ENCODE measurements at places on chromosomes 2 and 18.

DNA sequence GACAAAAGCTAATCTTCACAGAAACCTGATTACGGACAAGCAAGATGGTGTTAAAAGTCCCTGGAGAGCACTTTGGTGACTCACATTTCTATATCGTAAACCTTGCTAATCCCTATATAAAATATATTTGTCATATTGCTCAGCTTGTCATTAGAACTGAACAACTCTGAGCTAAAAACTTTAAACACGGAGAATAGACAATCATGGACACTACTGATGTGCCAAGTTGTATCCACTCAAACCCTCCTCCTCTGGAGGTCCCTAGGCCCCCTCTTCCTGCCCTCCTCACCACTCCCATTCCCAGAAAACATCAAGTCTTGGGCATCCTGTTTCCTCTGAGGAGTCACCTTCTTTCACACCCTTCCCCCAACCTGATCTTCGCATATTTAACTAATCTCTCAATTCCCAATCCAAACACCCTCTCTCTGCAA lies 138.7 kb upstream of the PID1 start:
- no peaks in the 10 kb centered on the region for H3K36me3 ChIP-seq
- no peak overlapping the region for H3K27ac ChIP-seq
- no peaks in the 10 kb centered on the region for H3K4me1 ChIP-seq
- no peak for DNase-seq

DNA sequence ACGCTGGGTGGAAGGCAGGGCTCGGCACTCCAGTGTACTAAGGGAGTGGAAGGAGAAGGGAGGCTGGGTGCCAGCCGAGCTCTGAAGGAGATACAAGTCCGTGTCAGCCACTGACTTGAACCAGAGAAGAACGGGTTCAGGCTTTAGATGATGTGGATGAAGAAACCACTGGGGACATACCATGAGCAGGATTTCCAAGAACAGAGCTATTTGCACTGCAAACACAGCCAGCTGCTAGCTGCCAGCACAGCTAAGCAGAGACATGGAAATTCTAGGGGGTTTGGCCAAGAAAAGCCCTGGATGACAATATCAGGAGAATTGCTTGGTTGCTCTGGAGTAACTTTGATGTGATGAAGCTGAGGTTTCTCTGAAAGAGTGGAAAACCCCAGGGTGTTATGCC lies 5.2 kb downstream of the CD207 start:
- H3K27ac ChIP-seq, result no peak overlapping the region
- peaks cover 8% of the 10 kb centered on the region for H3K27me3 ChIP-seq
- no peak for DNase-seq
- no peak overlapping the region for H3K4me3 ChIP-seq

DNA sequence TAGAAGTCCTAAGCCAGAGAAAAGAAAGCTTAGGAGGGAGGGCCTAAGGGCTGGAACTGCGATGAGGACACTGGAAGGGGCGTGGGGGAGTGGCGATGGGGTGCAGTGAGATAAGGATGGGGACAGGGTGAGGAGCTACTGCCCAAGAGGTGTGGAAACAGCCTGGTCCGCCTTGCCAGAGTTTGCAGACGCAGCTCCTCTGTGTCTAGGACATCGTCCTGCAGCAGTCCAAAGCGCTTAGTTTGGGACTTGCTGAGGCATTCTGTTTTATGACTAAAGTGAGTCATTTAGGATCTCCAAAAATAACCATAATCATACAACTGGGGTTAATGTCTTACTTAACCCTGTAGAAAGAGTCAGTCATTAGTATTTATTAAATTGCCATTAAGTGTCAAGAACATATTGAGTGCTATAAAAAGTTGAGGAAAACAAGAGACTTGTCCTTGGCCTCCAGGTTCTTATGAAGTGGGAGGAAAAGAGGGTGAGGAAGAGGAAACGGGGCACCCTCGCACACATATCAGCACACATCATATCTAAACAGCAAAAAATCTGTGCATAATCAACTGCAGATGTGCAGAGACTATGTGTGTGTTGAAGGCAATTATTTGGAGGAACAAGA lies 74.8 kb downstream of the CDK15 start:
- H3K27me3 ChIP-seq, result peaks cover 43% of the 10 kb centered on the region
- H3K4me3 ChIP-seq, result no peak overlapping the region
- DNase-seq, result no peak
- H3K36me3 ChIP-seq, result no peaks in the 10 kb centered on the region
- H3K4me1 ChIP-seq, result peaks cover 13% of the 10 kb centered on the region

- no peaks in the 10 kb centered on the region for H3K4me1 ChIP-seq
- H3K4me3 ChIP-seq, result no peak overlapping the region
- H3K36me3 ChIP-seq, result no peaks in the 10 kb centered on the region
Observed at GRCh38 chr2:4539121-4539520, 835.7 kb downstream of the DCDC2C start.

DNA sequence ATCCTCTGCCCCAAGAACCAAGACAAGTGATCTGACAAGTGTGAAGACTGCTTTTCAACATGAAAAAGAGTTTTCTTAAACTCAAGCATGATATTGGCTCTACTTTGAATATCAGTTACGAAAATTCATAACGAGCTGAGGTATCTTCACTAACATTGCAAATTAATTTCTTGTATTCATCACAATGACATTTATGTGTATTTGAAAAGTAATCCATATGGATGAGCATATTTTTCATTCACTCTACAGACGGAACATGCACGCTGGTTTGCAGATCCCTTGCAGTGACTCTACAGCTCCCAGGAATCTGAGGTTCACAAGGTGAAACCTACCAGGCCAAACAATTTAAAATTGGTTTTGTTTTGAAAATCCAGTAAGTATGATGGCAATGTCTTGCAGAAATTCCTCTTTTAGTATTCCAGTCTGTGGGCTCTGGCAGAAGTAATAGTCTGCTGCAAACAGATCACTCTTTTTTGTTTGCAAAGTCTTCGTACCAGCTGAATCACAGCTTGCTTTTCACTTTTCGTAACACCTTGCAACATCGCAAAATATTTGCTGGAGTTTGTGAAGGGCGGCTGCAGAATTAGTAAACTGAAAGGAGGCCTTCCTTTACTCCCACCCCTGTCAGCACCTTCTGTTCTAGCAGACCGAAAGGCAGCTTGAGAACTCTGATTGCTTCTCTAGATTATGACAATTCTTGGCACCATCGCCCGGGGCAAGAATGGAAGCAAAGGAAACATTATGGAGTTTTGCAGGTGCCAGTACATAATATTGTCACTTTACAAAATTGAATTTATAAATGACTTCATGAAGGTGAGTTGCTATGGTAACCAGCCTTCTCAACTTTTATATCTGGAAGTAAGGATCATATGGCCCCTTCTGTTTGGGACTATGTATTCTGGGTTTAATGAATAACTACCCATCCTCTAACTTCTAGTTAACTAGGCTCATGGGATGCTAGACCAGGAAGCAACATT lies 168.7 kb downstream of the TMEM247 start:
- peaks cover 8% of the 10 kb centered on the region for H3K4me1 ChIP-seq
- H3K36me3 ChIP-seq, result no peaks in the 10 kb centered on the region
- H3K4me3 ChIP-seq, result no peak overlapping the region
- H3K27me3 ChIP-seq, result no peaks in the 10 kb centered on the region
- no peak for DNase-seq

DNA sequence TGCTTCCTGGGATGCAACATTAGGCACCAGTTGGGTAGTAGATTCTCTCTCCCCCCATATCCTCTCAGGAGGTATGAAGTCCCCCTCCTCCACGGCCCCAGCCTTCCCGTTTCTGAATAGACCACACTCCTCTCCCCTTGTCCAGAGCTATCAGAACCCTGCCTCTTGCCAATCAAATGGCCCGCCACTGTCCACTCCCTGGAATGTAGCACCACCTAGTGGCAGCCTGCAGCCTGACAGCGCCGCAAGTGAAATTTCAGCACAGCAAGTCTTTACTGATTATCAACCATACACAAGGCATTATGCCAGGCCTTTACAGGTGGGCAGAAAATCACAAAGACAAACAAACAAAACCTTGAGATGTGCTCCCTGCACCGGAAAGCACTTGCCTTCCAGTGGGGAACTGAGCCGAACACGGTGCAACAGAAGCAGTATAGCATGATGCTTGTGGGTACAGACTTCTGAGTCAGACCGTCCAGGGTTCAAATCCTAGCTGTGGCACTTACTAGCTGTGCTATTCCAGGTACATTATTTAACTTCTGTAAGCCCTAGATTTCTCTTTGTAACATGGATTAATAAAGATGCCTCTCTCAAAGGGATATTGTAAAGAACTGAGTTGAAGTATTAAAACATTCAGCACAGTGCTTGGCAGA lies 174.0 kb downstream of the SMAD2 start:
- peak; percentile 65 for DNase-seq
- peaks cover 2% of the 10 kb centered on the region for H3K36me3 ChIP-seq
- no peak overlapping the region for H3K4me3 ChIP-seq
- H3K4me1 ChIP-seq, result peaks cover 2% of the 10 kb centered on the region

DNA sequence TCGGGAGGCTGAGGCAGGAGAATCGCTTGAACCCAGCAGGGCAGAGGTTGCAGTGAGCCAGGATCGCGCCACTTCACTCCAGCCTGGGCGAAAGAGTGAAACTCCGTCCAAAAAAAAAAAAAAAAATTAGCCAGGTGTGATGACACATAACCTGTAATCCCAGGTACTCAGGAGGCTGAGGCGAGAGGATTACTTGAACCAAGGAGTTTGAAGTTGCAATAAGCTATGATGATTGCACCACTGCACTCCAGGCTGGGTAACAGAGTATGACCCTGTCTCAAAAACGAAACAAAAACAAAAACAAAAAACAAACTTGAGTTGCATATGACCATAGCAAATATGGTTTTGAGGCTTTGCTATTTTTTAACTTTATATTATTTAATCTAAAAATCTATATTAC lies 25.8 kb downstream of the SANBR start:
- no peak for DNase-seq
- H3K4me3 ChIP-seq, result no peak overlapping the region
- H3K27ac ChIP-seq, result no peak overlapping the region
- H3K27me3 ChIP-seq, result no peaks in the 10 kb centered on the region
- no peaks in the 10 kb centered on the region for H3K4me1 ChIP-seq
- no peaks in the 10 kb centered on the region for H3K36me3 ChIP-seq

DNA sequence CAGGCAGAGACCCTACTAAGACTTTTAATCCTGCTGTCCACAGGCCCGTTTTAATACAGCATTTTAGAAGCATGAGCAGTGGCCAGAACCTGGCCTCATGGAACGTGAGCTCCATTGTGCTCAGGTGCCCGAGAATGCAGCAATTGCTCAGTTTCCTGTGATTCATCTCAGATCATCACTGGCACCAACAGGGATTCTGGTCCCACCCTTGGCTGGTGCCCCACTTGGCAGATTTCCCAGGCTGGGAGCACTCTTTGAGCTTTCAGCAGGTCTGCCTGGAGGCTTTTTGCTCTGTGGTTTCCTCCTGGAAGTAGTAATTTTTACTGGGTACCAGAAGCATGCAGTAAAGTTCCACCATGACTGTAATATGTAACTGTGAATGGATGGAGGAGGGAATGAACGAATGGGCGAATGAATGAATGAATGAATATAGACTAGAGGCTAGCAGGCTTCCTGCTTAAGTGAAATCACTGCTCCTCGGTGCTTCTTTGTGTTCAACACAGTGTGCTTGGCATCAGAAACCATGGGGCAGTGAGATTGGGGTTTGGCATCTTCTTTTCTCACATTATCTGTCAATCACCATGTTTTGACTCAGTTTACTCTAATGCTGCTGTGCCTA lies 312.9 kb downstream of the PRKCE start:
- H3K36me3 ChIP-seq, result no peaks in the 10 kb centered on the region
- H3K27me3 ChIP-seq, result no peaks in the 10 kb centered on the region
- H3K27ac ChIP-seq, result no peak overlapping the region
- H3K4me1 ChIP-seq, result peaks cover 20% of the 10 kb centered on the region
- H3K4me3 ChIP-seq, result no peak overlapping the region

GRCh38 chr2:173822889-173823542 lies 142.2 kb downstream of the SP3 start:
- no peaks in the 10 kb centered on the region for H3K4me1 ChIP-seq
- H3K36me3 ChIP-seq, result no peaks in the 10 kb centered on the region
- H3K27me3 ChIP-seq, result peaks cover 12% of the 10 kb centered on the region
- DNase-seq, result no peak
- H3K27ac ChIP-seq, result no peak overlapping the region

- H3K36me3 ChIP-seq, result no peaks in the 10 kb centered on the region
- H3K27me3 ChIP-seq, result peaks cover 7% of the 10 kb centered on the region
- no peaks in the 10 kb centered on the region for H3K4me1 ChIP-seq
- H3K27ac ChIP-seq, result no peak overlapping the region
- H3K4me3 ChIP-seq, result no peak overlapping the region
- DNase-seq, result no peak
Observed at GRCh38 chr2:240165034-240165433, 24.6 kb upstream of the OTOS start.

DNA sequence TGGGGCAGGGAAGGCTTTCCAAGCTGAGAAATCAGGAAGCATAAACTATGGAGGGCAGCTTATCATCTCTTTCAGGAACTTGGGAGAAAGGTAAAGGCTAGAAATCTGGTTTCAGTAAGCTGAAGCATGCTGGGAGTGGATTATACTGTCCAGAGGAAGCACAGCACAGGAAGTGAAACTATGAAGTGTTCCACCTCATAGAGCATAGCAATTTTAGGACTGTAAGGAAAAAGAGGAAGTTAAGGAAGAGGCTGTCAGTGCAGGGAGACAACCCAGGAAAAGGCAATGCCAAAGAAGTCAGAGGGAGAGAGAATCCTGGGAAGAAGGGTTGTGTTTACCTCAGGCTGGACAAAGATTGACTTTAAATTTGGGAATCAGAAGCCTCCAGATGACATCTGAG lies 51.9 kb downstream of the EFEMP1 start:
- H3K27ac ChIP-seq, result no peak overlapping the region
- H3K4me3 ChIP-seq, result no peak overlapping the region
- DNase-seq, result no peak
- peaks cover 2% of the 10 kb centered on the region for H3K27me3 ChIP-seq

DNA sequence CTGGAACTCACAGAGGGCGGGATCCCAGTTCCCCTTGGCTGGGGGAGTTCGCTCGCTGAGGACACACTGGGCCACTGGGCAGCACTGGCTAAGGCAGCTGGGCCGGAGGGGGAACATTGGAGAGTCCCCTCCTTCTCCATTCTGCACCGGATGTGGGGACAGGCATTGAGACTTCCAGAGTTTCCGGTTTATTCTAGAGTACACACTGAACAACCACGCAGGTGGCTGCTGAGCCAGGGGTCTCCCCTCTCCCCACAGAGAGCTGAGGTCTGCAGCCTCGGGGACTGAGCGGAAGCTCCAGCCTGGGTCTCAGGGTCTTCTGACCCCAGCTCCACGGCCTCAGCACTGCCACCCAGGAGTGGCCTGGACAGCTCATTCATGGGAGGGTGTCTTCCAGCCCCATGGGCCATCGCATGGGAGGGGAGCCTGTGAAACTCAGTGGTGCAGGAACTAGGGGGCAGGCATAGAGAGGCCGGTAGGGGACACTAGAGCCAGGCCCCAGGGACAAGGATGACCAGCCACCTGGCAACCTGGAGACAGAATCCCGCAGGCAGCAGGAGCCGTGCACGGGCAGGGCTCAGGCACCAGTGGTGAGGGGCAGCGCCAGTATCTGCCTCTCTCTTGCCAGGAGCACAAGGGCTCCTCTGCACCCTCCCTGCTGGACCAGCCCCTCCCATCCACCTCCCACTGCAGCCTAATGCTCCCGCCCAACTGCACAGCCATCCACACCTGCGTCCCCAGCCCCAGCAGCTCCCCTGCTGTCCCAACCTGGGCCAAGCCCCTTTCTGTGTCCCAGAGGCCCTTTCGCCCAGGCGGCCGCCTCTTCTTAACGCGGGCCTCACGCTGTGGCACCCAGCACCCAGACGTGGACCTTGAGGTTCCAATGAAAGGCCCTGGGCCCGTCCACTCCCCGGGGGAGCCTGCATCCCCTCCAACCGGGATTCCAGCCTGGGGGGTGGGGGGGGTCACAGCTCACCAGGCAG lies 45.1 kb upstream of the GPC1 start:
- DNase-seq, result no peak
- no peak overlapping the region for H3K27ac ChIP-seq
- no peak overlapping the region for H3K4me3 ChIP-seq
- peaks cover 4% of the 10 kb centered on the region for H3K4me1 ChIP-seq
- H3K36me3 ChIP-seq, result no peaks in the 10 kb centered on the region

Measured in activated naive CD8-positive, alpha-beta T cell treated with anti-CD3 and anti-CD28 coated beads, Interleukin-2, amount 50 U/mL, for 24 hours (primary cell).